ENCODE measurements at places on chromosomes 16 and 17. TPM values are rescaled to one million over a fixed set of nuclear protein-coding genes. Genes with fewer than 3 reads are reported as not detected.

- H3K27me3 ChIP-seq = no peaks in the 10 kb centered on the region
- H3K36me3 ChIP-seq = no peaks in the 10 kb centered on the region
- H3K4me1 ChIP-seq = peaks cover 33% of the 10 kb centered on the region
- H3K27ac ChIP-seq = peak overlapping the region; percentile 60
Observed at GRCh38 chr16:85380905-85381737, 232.0 kb upstream of the GSE1 start.

- H3K4me1 ChIP-seq = no peaks in the 10 kb centered on the region
- H3K27me3 ChIP-seq = no peaks in the 10 kb centered on the region
- no peak for DNase-seq
- H3K36me3 ChIP-seq = no peaks in the 10 kb centered on the region
- no peak overlapping the region for H3K27ac ChIP-seq
Observed at GRCh38 chr17:9195411-9195810, 174.1 kb downstream of the NTN1 start.

The GRB7 gene
- under 0.01 TPM for total RNA-seq

The SMTNL2 gene
- total RNA-seq = not detected

- H3K36me3 ChIP-seq = no peaks in the 10 kb centered on the region
- no peak overlapping the region for H3K27ac ChIP-seq
- DNase-seq = no peak
- no peaks in the 10 kb centered on the region for H3K27me3 ChIP-seq
Observed at GRCh38 chr17:54945671-54946070, 22.8 kb downstream of the COX11 start.

GRCh38 chr17:8700546-8700945 lies 44.1 kb downstream of the CCDC42 start:
- peaks cover 10% of the 10 kb centered on the region for H3K4me1 ChIP-seq
- H3K36me3 ChIP-seq = no peaks in the 10 kb centered on the region
- peaks cover 8% of the 10 kb centered on the region for H3K27me3 ChIP-seq

GRCh38 chr17:8413328-8413727 lies 15.7 kb upstream of the RNF222 start:
- H3K4me1 ChIP-seq = peaks cover 3% of the 10 kb centered on the region
- H3K27me3 ChIP-seq = peaks cover 24% of the 10 kb centered on the region
- no peak for DNase-seq
- no peaks in the 10 kb centered on the region for H3K36me3 ChIP-seq

GRCh38 chr17:40075942-40076498 lies 13.3 kb downstream of the THRA start:
- peaks cover 45% of the 10 kb centered on the region for H3K4me1 ChIP-seq
- DNase-seq = no peak
- H3K36me3 ChIP-seq = no peaks in the 10 kb centered on the region

The MILR1 gene
- 12.3 TPM for total RNA-seq

DNA sequence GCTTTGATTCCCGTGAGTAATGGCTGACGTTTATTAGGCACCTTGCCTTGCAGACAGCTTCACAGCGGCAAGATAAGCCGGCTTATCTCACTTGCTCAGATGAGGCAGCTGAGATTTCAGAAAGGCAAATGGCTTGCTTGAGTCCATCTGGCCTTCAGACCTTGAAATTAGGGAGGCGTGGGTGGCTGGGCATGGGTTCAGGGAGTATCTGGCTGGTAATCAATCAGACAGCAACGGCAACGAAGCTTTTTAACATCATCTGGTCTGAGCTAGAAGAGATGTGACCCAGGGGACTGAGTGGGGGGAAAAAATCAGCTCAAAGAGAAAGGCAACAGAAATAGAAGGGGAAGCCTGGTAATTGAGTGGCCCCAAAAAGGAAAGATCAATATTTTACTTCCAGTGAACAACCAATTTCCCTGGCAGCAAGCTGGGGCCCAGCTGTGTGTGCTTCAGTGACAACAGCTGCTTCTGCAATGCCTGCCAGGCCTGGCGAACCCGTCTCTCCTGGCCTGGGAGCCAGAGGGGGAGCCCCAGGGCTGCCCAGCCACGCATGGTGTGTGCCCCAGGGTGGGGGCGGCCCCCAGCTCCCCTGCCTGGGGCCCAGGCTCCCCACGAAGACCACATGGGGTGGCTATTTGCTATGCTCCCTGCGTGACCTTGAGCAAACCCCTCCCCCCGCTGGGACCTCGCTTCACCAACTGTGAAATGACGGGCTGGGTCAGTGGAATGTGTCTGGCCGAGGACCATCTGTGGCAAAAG lies 34.0 kb downstream of the RAB11FIP4 start:
- no peak overlapping the region for H3K4me3 ChIP-seq
- H3K27ac ChIP-seq = no peak overlapping the region
- no peaks in the 10 kb centered on the region for H3K36me3 ChIP-seq
- peak; percentile 29 for DNase-seq

DNA sequence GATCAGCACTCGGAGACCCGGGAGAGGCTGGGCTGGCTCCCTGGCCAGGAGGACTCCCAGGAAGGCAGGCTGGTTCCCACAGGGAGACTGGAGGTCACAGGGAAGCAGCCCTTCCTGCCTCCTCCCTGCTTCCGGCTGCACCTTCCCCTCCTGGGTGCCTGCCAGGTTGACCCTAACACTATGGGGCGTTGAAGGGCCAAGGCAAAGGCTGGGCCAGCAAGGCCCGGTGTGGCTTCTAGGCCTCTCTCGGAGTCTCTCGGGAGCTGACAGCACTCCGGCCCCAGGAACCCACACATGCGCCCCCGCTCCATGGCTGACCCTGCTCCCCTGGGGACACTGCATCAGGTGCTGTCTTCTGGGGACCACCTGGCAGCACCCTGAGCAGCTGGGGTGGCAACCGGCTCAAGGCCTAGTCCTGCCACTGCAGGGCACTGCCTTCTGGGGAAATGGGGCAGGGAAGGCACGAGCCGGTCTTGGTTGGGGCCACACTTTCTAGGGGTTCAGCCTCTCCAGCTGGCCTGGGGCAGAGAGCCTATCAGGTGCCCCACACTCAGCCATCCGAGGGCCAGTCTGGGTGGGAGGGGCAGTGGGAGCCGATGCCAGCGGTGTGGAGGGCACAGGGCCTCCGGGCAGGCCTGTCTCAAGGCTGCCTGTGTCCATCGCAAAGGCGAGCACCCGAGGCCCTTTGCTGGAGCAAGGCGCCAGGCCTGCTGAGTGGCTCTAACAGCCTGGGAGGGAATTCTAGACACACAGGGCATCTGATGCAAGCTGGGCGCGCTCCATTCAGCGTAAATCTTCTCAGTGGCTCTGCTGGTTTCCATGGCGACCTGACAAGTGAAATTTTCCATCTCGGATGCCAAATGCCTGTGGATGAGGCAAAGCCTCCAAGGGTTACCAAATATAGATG lies 5.6 kb upstream of the MTSS2 start:
- H3K4me3 ChIP-seq = no peak overlapping the region
- no peaks in the 10 kb centered on the region for H3K36me3 ChIP-seq
- peak; percentile 100 for DNase-seq

DNA sequence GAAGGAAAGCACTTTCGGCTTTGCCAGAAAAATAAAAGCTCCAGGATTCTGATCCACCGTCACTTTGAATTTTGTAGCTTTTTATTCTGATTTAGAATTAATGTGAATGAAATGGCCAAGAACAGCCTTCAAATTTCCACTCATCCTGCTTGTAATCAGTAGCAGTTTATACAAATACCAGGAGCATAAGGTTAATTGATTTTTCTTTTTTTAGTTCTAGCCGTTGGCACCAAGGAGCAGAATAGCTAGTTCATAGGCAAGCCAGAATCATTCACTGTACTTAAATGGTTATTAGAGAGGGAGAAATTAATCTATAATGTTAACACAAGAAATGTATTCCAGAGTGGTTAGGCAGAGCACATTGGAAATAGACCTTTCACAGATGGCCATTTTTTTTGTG lies 41.1 kb upstream of the CACNG5 start:
- H3K27ac ChIP-seq = no peak overlapping the region
- peaks cover 33% of the 10 kb centered on the region for H3K36me3 ChIP-seq
- no peak for DNase-seq

The NPIPA2 gene
- 0.72 TPM for total RNA-seq

The FBXO39 gene
- 0.59 TPM for total RNA-seq

- peak overlapping the region; percentile 54 for H3K27ac ChIP-seq
- no peak overlapping the region for H3K4me3 ChIP-seq
- peak; percentile 93 for DNase-seq
- H3K27me3 ChIP-seq = no peaks in the 10 kb centered on the region
- peaks cover 30% of the 10 kb centered on the region for H3K4me1 ChIP-seq
- H3K36me3 ChIP-seq = peaks cover 13% of the 10 kb centered on the region
Observed at GRCh38 chr17:44043272-44043696, 23.2 kb downstream of the LSM12 start.

- H3K4me3 ChIP-seq = no peak overlapping the region
- no peaks in the 10 kb centered on the region for H3K27me3 ChIP-seq
- H3K4me1 ChIP-seq = no peaks in the 10 kb centered on the region
- H3K27ac ChIP-seq = no peak overlapping the region
- DNase-seq = no peak
- H3K36me3 ChIP-seq = no peaks in the 10 kb centered on the region
Observed at GRCh38 chr16:84898447-84898846, 78.7 kb downstream of the CRISPLD2 start.

The RND2 gene
- total RNA-seq = 0.29 TPM

DNA sequence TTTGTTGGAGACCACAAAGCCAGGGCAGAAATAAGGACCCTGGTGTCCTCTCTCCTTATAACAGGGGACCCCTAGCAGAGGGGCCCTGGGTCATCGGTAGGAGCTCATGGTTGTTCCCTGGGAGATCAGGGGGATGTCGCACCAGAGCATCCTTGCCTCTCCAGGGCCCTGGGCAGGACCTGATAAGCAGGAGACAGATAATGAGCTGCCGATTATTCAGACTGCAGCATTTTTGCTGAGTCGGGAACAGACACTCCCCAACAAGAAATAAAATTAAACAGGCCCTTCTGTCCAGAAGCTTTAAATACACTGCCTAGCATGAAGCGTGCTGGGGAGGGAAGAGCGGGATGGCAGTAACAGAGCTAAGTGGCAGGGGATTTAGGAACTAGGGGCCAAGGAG lies 15.4 kb upstream of the GFAP start:
- no peak overlapping the region for H3K4me3 ChIP-seq
- peaks cover 54% of the 10 kb centered on the region for H3K36me3 ChIP-seq
- peak; percentile 25 for DNase-seq
- H3K27me3 ChIP-seq = no peaks in the 10 kb centered on the region

DNA sequence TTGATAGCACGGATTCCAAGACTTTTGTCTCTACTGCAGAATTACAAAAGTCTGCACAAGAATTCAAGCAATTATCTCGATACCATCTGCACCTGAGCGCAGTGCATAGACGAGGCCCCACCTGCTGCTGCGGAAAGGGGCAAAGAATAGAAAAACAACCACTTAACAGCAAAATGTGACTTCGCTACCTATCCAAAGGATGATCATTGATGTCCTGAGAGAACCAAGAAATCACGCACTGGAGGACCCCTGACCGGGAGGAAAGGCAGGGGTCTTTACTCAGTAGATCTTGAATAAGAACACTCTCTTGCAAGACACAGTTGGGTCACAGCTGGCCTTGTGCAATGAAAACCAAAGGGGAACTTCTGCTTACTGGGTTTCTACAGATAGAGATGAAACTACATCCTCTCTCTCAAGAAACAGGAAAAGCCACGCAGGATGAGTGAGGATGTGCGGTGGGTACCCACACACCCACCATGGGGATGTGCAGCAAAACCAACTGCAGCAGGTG lies 147.4 kb upstream of the RPH3AL start:
- no peaks in the 10 kb centered on the region for H3K27me3 ChIP-seq
- no peaks in the 10 kb centered on the region for H3K36me3 ChIP-seq
- no peak overlapping the region for H3K27ac ChIP-seq
- DNase-seq = no peak
- H3K4me1 ChIP-seq = peaks cover 11% of the 10 kb centered on the region
- H3K4me3 ChIP-seq = no peak overlapping the region

- peak; percentile 65 for DNase-seq
- no peak overlapping the region for H3K27ac ChIP-seq
- no peak overlapping the region for H3K4me3 ChIP-seq
Observed at GRCh38 chr17:8075574-8076342, 11.8 kb downstream of the ALOX12B start.

GRCh38 chr17:32529604-32530003 lies 42.8 kb downstream of the CDK5R1 start:
- H3K27me3 ChIP-seq = no peaks in the 10 kb centered on the region
- H3K27ac ChIP-seq = no peak overlapping the region
- H3K36me3 ChIP-seq = no peaks in the 10 kb centered on the region
- H3K4me3 ChIP-seq = no peak overlapping the region
- peaks cover 2% of the 10 kb centered on the region for H3K4me1 ChIP-seq
- DNase-seq = no peak

DNA sequence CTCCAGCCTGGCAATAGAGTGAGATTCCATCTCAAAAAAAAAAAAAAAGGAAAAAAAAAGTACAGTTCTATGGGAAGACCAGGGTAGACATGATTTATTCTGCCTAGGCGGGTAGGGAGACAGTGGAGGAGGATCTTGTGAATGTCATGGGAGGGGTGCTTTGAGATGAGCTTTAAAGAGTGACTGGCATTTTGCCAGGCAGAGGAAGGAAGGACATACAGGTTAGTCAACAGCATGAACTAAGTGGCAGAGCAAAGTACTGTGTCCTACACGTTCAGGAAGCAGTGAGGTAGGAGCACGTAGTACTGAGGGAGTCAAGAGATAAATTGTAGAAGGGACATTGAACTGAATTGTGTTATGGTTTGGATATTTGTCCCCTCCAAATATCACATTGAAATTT lies 451.5 kb downstream of the TOX3 start:
- DNase-seq = no peak
- no peaks in the 10 kb centered on the region for H3K4me1 ChIP-seq
- H3K36me3 ChIP-seq = no peaks in the 10 kb centered on the region
- no peaks in the 10 kb centered on the region for H3K27me3 ChIP-seq
- no peak overlapping the region for H3K27ac ChIP-seq
- H3K4me3 ChIP-seq = no peak overlapping the region

DNA sequence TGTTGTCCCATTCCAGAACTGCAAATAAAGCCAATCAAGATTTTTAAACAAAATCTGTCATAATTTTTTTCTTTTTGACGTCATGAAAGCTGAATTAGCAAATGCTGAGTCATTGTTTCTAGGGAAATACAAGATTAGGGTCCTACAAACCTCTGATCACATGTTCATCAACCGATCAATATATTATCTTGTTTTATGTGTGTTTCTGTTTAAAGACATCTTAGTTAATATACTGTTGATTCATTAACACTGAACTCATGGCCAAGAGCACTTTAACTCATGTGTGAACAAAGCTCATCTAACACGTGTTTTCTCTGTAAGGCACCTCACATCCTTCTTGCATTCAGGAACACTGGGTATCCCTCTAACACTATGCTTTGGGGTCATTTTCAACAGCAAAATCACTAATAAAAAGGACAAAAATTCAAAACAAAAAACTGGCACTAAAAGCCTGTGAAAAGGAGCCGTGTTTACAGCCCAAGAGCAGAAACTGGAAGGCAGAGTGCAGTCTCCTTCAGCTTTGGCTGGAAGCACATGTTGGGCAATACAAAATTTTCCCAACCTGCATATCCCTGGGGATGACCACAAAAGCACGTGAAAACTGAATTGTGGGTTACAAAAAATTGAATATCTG lies 102.5 kb downstream of the PARN start:
- peak overlapping the region; percentile 75 for H3K27ac ChIP-seq
- peaks cover 22% of the 10 kb centered on the region for H3K4me1 ChIP-seq
- no peaks in the 10 kb centered on the region for H3K27me3 ChIP-seq
- no peaks in the 10 kb centered on the region for H3K36me3 ChIP-seq

- no peak overlapping the region for H3K27ac ChIP-seq
- H3K4me3 ChIP-seq = no peak overlapping the region
- no peaks in the 10 kb centered on the region for H3K36me3 ChIP-seq
- no peaks in the 10 kb centered on the region for H3K27me3 ChIP-seq
- no peaks in the 10 kb centered on the region for H3K4me1 ChIP-seq
Observed at GRCh38 chr17:8944748-8945147, 20.8 kb downstream of the PIK3R5 start.

- H3K4me1 ChIP-seq = no peaks in the 10 kb centered on the region
- H3K27me3 ChIP-seq = no peaks in the 10 kb centered on the region
- H3K27ac ChIP-seq = no peak overlapping the region
Observed at GRCh38 chr16:88070341-88070740, 119.1 kb downstream of the BANP start.

The MPV17L gene
- 0.36 TPM for total RNA-seq

- H3K36me3 ChIP-seq = peaks cover 15% of the 10 kb centered on the region
- peak within 1 kb of the TSS; percentile 94 for H3K4me3 ChIP-seq
Observed at GRCh38 chr16:3020247-3020603, at the start of gene TNFRSF12A. TSS of gene TNFRSF12A (plus strand) at chr16:3020368. CDS start at chr16:3020398, 30 bp downstream.
